ENCODE measurements at places on chromosomes 11 and 22.

DNA sequence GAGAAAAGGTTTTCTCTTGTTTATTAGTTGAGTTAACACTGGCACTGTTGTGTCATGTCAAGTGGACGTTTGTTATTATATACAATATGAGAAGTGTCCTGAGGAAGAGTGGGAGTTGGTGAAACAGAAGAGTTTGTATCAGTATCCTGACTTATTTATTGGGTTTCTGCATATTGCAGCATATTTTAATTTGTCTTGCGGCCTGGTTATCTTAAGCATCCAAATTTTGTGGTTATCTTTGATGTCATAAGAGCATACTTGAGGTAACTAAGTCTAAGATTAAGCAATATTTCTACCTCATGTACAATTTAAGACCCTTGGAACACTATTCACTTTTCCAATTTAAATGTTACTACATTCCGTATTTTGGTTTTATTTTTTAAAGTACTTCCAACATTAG, 103.5 kb downstream of the DDX10 start:
- DNase-seq: no peak

- DNase-seq: no peak
Measured at GRCh38 chr22:45069925-45070324, 60.1 kb upstream of the PHF21B start.

GRCh38 chr11:1803246-1803645, 31.5 kb upstream of the SYT8 start:
- no peak for DNase-seq

DNA sequence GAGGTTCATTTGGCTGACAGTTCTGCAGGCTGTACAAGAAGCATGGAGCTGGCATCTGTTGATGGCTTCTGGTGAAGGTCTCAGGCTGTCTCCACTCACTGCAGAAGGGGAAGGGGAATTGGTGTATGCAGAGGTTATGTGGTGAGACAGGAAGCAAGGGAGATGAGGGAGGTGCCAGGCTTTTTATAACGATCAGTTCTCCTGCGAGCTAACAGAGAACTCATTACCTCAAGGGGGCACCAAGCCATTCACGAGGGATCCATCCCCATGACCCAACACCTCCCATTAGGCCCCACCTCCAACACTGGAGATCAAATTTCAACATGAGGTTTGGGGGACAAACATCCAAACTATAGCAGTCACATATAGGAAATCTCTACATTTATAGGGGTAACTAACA, 38.7 kb upstream of the E2F8 start:
- no peak for DNase-seq

DNA sequence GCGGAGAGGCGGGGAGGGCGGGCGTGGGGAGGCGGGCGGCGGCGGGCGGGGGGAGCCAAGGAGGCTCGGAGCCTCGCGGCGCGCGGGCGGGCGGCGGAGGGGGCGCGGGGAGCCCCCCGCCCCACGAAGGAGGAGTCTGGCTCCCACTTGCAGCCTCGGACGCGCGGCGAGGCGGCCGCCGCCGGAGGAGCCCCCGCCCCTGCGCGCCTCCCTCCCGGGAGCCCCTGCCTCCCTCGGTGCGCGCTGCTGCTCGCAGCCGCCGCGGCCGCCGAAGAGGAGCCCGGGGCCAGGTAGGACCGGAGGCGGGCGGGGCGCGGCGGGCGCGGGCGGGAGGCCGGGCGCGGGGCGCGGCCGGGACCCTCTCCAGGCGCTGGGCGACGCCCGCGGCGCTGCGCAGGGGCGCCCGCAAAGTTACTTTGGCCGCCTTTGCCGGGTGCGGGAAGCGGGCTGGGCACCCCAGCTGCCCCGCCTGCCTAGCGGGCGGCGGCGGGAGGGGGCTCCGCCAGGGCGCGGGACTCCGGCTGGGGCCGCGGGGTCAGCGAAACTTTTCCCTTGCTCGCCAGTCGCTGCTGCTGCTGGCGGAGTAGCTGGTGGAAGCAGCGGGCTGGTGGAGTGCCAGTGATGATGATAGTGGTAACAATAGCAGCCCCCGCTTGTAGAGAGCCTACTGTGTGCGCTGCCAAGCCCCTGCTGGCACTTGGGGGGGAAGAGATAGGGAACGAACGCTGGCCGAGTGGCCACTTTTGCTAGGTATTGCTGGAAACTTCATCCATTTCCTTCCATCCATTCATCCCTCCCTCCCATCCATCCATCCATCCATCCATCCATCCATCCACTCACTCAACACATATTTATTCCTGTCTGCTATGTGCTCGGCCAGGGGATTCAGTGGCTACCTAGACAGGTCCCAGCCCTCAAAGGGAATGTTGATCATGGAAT, at the start of gene MPPED1:
MPPED1 (plus strand) TSS at position 146 of the 939 bp plus-strand sequence. CDS start 12,972 bp downstream, outside the sequence.
- DNase-seq: no peak

- no peak for DNase-seq
Measured at GRCh38 chr11:27201454-27202302, 161.1 kb downstream of the BBOX1 start.

- DNase-seq: no peak
Measured at GRCh38 chr11:116693102-116693570, 79.7 kb downstream of the BUD13 start.

DNA sequence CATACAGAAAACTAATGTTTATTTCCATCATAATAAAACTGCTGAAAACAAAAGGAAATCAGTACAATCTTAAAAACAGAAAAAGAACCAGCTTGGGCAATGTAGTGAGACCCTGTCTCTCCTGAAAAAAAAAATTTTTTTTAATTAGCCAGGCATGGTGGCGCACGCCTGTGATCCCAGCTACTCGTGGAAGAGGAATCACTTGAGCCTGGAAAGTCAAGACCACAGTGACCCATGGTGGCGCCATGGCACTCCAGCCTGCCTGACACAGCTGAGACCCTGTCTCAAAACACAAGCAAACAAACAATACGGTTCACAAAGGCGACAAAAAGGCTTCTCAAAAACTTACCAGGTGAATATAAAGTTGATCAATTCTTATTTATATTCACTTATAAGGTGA, 289.7 kb downstream of the BRD1 start:
- no peak for DNase-seq

GRCh38 chr11:96189351-96189750, 153.6 kb downstream of the MAML2 start:
- no peak for DNase-seq

DNA sequence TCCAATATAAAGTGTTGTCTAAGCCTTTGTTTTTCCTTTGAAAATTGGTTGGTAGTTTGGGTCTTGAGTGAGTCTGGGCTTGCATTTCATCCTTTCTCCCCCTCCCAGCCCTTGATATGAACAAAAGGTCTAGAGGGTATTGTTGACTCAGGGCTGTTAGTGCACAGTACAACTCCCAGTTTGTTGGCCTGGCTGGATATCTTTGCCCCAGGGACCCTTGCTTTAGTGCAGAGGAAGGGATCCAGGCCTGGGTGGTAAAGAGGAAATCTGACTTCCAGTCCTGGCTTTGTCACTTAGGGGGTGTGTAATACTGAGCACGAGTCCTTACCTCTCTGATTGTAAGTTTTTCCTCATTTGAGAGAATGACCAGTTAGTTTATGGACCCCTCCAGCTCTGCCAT, 330.4 kb downstream of the TMEM135 start:
- no peak for DNase-seq

DNA sequence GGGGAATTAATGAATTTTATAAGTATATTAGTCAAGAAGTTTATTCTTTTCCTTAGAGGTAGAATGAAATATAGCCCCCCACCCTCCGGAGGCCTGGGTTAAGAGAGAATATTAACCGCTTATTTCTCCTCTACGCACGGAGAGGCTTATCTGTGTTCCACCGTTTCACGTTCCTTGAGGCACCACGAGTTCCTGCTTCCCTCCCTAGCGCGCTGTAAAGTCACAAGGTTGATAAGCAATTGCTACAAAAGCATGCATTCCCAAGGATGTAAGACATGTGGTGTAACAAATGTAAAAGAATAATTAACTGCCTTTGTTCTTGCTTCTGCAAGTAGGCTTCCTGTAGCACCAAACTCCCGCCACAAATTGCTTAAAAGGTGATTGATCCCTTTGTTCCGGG, 1.5 kb upstream of the ANKRD42 start:
- no peak for DNase-seq

GRCh38 chr11:69545976-69546617, 64.6 kb downstream of the LINC01488 start:
- DNase-seq: no peak

GRCh38 chr11:128809128-128809527, 58.0 kb downstream of the KCNJ1 start:
- no peak for DNase-seq

DNA sequence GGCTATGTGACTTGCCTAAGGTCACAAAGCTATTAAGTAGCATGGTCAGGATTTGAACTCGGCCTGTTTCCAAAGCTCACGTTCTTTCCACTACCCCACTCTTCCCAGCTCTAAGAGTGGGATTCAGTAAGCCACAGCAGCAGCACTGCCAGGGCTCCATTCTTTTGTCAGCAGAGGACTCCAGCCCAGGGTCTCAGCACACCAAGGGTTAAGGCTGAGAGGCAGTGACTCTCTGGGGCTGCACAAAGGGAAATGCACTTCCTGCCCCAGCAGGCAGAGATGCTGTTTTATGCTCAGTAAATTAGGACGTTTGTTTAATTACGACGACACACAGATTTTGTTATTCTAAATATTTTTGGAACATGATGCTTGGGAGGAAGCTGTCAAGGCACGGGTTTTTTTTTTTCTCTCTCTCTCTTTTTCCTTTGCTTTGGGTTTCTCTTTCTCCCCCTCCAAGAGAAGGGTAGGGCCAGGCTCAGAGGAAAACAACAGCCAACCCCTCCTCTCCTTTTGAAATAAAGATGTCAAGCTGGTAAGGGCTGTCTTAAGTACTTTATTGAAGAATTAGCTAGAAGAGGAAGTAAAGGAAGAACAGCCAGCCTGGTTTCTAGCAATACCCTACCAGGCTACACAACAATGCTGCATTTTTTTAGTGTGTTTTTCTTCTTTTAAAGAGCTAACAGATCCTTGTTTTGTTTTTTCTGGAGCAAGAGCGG, 2.8 kb downstream of the MYH9 start:
- DNase-seq: no peak

GRCh38 chr11:94678901-94679300, 89.3 kb upstream of the AMOTL1 start:
- DNase-seq: no peak

DNA sequence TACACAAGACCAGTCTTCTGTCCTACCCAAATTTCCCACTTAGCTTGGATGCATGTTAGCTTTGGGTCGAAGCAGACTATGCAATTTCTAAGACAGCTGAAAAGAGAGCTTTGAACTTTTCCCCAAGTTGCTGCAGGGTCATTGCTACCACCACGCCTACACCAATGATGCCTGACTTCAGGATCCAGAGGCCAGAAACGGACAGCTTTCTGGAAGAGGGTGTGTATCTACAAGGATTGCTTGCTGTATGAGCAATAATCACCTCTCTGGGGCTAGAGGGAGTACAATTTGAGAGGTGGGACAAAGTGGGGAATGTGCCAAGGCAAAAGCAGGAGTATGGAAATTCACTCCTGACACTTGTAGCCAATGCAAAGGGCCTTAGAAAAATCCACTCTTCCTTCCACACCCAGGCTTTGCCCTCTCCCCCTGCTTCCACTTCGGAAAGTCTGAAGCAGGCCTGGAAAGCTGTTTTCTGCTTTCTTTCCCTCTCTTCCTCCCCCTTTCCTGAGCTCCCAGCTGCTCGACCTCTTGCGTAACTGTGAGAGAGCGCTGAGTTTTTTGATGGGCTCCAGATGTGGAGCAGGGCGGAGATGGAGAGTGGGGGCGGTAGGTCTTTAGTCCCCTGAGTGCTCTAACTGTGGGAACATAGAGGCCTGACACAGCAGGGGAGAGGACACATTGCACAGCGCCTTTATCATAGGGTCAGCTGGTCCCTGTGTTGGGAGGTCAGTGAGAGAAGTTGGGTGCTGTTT, 2.1 kb upstream of the PHLDB1 start:
- DNase-seq: no peak

DNA sequence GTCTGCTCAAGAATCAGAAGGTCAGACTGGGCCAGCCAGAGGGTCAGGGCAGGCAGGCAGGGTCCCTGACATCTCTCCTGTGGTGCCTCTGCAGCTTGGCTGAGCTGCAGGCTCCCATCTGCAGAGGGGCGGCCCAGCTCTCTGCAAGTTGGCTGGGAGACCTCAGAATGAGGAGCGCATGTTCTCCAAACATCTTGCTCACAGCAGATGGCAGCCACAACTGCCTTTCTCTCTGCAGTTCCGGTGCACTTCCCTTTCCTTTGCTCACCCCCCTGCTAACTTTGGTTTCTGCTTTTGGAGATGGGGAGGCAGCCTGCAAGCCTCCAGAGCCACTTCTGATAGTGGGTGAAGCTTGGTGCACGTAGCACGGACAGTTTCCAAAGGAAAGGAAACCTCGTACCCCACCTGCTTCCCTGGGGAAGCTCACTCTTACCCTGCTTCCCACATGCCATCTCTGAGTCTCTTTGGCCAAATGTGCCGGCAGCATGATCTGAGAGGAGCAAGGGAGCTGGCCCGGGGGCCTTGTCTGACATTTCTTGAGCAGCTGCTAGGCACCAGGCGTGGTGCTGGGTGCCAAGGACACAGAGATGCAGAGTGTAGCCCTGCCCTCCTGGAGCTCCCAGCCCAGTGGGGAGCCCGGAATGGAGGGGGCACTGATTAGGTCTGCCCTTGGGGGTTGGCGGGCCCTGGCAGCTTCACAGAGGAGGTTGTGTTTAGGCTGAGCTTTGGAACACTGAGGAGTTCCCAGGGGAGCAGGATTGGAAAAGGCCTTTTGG, 18.2 kb downstream of the DAGLA start:
- no peak for DNase-seq

GRCh38 chr11:44986315-44986714, 35.6 kb upstream of the TP53I11 start:
- no peak for DNase-seq

DNA sequence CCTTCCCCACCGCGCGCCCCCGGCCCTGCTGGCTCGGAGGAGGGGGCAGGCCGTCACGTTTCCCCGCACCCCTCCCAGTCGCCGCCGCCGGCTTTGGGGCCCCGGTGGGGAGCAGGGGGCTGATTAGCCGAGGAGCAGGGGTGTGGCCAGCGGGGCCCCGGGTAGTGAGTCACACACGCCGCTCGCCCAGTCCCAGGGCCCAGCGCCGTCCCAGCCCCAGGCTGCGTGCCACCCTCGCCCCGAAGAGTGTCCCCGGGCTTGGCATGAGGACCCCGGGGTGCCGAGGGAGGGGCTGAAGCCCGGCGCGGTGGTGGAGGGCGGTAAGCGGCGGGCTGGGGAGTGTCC, 34.4 kb downstream of the PRDM11 start:
- DNase-seq: peak; percentile 22

GRCh38 chr11:71474141-71474770, 21.3 kb downstream of the NADSYN1 start:
- DNase-seq: no peak

- no peak for DNase-seq
Measured at GRCh38 chr11:126608658-126609057, 253.2 kb downstream of the ST3GAL4 start.

DNA sequence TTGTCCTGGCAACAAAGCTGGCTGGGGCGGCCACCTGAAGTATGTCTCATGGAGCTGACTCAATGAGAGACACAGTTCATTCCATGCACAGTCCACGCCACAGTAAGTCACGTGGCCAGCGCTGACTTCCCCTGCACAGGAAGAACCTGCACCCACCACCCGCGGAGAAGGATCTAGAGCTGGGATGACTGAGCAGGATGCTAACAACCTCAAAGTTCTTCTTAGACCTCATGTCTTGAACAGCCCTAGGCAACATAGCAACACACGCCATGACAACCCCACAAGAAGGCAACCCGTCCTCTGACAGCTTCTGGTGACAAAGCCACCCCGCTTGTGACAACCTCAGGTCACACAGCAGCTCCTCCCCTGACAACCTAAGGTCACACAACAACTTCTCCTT, 76.9 kb upstream of the B3GAT1 start:
- no peak for DNase-seq

All from stimulated activated CD4-positive, alpha-beta T cell treated with anti-CD3 and anti-CD28 coated beads, TNF-alpha, amount 100 ng/mL, for 1 hour (primary cell).